ENCODE measurements at places on chromosomes 11 and 22.

DNA sequence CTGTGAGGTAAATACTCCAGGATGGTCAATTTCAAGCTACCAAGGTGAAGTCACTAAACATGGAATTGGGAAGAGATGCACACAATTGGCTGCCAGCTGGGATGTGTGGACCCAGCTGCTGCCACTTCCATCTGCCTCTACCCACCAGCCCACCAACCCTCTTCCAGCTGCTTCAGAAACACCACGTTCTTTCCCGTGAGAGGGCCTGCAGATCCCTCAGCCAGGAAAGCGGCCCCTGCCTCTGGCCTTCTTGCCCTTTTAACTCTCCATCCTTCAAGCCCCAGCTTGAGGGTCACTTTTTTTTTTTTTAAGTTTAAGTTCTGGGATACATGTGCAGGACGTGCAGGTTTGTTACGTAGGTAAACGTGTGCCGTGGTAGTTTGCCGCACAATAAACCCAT is 20.0 kb downstream of the PRG3 start:
- DNase-seq, result no peak

GRCh38 chr11:78166855-78167469 is 21.5 kb downstream of the KCTD21 start:
- DNase-seq, result no peak

DNA sequence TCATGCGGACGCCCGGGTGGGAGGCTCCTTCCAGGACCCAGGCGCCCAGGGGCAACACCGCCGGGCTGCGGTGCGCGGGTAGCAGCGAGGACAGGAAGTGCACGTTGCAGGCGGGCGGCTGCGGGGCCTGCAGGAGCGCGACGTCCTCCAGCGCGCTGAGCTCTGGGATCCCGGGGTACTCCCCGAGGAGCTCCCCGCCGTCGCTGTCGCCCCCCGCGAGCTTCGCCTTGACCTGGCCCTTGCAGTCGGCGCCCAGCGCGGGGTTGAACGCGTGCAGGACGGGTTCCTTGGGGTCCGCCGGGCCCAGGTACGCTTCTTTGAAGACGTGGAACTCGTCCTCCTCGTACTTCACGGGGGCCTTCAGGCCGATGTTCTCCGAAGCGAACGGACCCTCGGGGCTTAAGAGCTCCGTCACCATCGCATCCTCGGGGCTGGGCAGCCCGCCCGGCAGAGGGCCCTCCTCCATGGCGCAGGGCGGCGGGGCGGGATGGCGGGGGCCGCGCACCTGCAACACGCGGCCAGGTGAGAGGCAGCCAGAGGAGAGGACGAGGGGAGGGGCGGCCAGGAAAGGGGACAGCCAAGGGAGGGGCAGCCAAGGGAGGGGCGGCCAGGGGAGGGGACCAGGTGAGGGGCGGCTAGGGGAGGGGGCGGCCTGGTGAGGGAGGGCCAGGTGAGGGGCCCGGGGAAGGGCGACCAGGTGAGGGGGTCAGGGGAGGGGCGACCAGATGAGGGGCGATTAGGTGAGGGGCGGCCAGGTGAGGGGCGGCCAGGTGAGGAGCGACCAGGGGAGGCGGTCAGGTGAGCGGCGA is 921 bp downstream of the TESMIN start:
- DNase-seq, result no peak

- DNase-seq, result peak; percentile 91
Observed at GRCh38 chr11:124953753-124954589, at the start of gene CCDC15. Gene CCDC15, plus strand, starts transcription at chr11:124954202. Its CDS starts 531 bp downstream, at chr11:124954733.

GRCh38 chr22:39925273-39925672 is 24.4 kb downstream of the GRAP2 start:
- DNase-seq, result no peak

DNA sequence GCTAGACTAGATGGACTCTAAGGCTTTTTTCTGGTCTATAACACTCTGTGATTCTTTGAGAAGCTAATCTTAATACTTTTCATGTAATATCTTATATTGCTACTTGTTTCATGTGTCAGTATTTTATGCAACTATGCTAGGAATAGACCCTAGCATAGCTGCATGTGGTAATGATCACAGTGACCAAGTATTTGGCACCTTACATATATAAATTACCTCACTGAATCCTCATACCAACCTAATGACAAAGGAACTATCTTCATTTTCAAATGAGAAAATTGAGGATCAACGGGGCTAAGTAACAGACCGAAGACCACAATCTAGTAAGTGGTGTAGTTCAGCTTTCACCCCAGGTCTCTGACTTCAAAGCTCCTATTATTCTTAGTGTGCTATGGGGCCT is 327.3 kb upstream of the PITPNB start:
- DNase-seq, result no peak

DNA sequence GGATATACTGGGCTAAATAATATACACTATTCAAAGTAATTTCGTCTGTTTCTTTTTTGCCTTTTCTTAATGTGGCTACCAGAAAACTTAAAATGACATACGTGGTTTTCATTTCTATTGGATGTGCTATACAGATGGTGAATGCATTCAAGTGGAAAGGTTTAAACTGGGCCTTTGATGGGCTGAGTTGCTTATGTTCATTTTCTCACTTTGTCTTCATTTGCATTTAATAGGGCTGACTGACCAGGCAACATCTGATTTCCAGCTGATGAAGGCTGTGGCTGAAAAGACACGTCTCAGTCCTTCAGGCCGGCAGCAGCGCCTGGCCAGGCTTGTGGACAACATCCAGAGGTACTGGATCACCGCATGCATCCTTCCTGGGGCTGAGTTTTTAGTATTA is 27.9 kb downstream of the PIWIL4 start:
- DNase-seq, result no peak

GRCh38 chr11:122190768-122191167 is 74.8 kb upstream of the BLID start:
- DNase-seq, result no peak

DNA sequence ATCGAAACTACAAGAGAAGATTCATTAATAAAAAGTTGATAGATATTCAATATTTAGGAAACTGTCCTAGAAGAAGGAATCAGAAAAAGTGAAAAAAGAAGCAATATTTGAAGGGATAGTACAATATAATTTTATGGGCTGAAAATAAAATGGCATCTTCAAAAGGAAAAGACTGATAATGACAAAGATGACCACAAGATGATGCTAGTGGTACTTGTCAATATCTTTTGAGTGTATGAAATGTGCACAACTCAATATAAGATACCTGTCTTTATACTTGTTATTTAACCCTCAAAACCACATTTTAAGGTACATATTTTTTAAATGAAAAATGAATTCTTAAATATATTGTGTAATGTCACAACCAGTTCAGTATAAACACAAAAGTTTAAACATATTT is 1059.6 kb upstream of the RAG2 start:
- DNase-seq, result no peak

GRCh38 chr22:19961201-19961580 is 19.6 kb upstream of the TXNRD2 start:
- no peak for DNase-seq

DNA sequence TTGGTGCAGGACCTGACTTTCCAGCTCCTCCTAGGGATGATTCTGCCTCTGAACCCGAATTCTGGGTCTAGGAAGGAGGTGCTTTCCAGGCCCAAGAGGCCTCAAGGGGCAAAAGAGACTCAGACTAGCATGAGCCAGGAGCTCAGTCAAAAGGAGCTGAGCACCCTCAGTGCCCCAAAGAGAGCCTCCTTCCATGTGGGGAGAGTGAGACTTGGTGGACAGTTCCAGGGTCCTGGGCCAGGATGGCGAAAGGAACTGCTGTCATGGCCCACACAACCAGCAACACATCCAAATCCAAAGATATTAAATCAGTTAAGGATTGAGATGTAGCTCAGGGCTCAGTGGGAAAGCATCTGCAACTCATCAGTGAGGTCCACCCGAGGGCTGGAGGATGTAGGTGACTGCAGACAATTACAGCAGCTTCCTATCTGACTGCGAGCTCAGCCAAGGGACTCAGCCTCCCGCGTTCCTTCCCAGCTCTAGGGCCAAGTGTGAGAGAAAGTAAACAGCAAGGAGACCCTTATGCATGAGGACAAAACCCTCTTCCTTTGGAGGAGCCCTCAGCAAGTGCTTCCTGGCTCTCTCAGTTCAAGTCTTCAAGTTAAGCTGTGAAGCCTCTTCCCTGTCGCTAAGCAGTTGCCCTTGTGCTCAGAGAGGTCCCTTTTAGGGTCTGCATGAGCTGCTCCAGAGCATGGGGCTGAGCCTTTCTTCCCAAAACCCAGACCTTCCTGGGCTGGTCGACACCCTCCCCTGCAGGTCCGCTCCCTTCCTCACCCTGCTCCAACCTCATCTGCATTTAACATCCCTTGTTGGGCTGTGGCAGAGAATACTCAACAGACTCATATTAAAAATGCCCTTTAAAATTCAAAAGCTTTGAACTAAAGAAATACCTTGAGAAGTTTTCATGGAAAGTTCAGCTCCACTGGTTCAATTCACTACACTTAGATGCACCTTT is 35.8 kb downstream of the C11orf58 start:
- no peak for DNase-seq
